Mesangial cell (primary cell): ENCODE measurements at places on chromosomes 11 and 22. TPM values are rescaled to one million over a fixed set of nuclear protein-coding genes. Genes with fewer than 3 reads are reported as not detected.

The POLDIP3 gene
- 34.4 and 37.0 TPM in 2 replicates for total RNA-seq

The DDT gene
- total RNA-seq: 171 and 191 TPM in 2 replicates

The CNIH2 gene
- 0.63 and 2.0 TPM in 2 replicates for total RNA-seq

The DDIAS gene
- 0.51 and 10.4 TPM in 2 replicates for total RNA-seq

The SLC22A25 gene
- not detected in 2 replicates for total RNA-seq

The CARNS1 gene
- 0.33 and 7.5 TPM in 2 replicates for total RNA-seq

The MAPK8IP2 gene
- total RNA-seq: 0.33 and 1.0 TPM in 2 replicates
